Fibroblast of the aortic adventitia (primary cell): ENCODE measurements at places on chromosomes 4 and X. TPM values are rescaled to one million over a fixed set of nuclear protein-coding genes. Genes with fewer than 3 reads are reported as not detected.

The SSX2 gene
- total RNA-seq, result not detected in 2 replicates

The MAPK10 gene
- total RNA-seq, result 48.2 and 69.6 TPM in 2 replicates

The NSG1 gene
- total RNA-seq, result 0.09 and 2.7 TPM in 2 replicates

The ANOS1 gene
- 4.9 and 7.5 TPM in 2 replicates for total RNA-seq

The ATP1B4 gene
- total RNA-seq, result not detected in 2 replicates

The TCEAL5 gene
- total RNA-seq, result not detected in 2 replicates

The KLF8 gene
- 0.90 and 1.8 TPM in 2 replicates for total RNA-seq

GRCh38 chr4:22857411-22857810, 164.7 kb downstream of the GBA3 start:
- no peak for DNase-seq

DNA sequence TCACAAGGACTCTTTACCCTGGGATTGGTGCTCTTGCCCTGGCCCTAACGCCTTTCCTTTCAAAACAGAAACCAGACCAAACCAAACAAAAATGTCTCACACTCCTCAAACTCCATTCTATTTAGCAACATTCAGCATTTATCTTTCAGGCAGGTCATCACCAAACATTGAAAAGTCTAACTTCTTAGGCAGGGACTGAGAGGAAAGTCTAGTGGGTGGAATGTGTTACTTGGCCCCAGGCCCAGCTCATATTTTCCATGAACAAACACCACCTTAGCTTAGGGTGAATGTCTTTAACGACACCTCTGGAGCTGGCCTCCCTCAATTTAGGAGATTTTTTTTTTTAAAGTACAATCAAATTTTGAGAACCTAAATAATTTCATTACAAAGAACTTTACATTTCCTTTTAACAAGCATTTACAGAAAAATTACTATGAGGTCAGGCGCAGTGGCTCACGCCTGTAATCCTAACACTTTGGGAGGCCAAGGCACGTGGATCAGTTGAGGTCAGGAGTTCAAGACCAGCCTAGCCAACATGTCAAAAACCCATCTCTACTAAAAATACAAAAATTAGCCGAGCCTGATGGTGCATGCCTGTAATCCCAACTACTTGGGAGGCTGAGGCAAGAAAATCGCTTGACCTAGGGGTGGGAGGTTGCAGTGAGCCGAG, 10.2 kb upstream of the N4BP2 start:
- peak; percentile 77 for DNase-seq

DNA sequence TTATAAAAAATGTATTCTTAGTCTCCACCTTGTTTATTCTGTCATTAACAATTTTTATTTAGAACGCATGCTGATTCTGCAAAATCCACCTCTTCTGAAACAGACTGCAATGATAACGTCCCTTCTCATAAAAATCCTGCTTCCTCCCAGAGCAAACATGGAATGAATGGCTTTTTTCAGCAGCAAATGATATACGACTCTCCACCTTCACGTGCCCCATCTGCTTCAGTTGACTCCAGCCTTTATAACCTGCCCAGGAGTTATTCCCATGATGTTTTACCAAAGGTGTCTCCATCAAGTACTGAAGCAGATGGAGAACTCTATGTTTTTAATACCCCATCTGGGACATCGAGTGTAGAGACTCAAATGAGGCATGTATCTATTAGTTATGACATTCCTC, 75.6 kb upstream of the SMARCA5 start:
- DNase-seq, result no peak

DNA sequence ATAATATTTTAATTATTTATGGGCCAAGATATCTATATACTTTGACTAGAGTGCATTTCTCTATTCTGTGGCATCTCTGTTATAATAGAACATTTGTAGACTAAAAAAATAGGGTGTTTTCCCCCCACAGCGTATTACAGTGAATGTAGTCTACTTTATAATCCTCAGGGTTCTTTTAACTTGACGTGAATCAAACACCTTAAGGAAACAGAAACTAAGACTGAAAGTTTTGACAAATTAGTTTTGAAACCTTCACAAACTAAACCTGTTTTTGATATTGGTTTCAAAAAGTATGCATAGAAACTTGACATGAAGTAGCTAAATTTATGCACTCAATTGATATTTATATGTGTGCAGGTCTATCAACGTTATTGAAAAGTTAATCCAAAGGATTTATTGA, 1963.1 kb upstream of the TENM3 start:
- DNase-seq, result no peak

- DNase-seq, result peak; percentile 89
These were observed 85.2 kb upstream of the LNX1 start for GRCh38 chr4:53676402-53676871.

- DNase-seq, result no peak
These were observed 46.8 kb downstream of the HTRA3 start for GRCh38 chr4:8316251-8316771.

DNA sequence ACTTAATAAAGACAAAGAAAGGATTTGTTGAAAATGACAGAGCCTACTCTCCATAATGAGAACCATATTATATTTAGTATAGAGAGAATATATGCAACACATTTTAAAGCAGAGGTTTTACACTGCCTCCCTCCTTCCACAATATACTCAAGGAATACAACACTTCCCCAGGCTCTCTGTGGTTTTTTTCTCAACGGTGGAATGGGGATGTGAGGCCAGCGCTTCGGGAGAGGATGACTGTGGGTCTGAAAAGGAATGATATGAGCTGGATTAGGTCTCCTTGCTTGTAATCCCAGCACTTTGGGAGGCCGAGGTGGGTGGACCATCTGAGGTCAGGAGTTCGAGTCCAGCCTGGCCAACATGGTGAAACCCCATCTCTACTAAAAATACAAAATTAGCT, 348.7 kb upstream of the KLF3 start:
- no peak for DNase-seq

DNA sequence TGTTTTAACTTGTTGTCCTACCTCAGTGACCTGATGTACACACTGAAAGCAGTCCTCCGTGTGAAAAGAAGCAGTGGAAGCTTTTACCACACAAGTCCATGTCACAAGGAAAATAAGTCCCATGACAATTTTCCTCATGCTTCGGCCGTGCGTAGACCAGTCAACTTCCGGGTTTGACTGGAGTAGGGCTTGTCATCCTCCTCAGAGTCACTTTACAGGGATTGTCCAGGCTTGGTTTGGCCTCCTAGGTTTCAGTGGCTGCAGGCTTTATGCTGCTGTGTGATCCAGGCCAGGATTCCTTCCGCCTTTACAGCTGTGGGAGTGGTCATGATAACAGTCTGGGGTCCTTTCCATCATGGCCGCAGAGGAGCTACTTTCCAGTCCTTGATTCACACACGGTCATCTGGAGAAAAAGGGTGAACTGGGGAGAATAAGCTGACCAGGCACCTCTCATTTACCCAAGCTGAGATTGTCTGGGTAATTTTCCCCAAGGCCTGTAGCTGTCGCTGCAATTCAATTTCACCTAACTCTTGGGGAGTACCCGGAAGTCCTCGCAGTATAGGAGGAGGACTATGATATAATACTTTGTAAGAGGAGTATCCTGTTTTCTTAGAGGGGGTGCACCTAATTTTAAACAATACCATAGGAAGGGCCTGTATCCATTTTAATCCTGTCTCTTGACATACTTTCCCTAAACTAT, 206.1 kb upstream of the KLF8 start:
- DNase-seq, result no peak

GRCh38 chr4:95155759-95156451, 392.9 kb downstream of the UNC5C start:
- peak; percentile 42 for DNase-seq

- no peak for DNase-seq
These were observed 381 bp downstream of the PHEX start for GRCh38 chrX:22032506-22032905.

GRCh38 chrX:130829526-130830515, 73.2 kb downstream of the ENOX2 start:
- DNase-seq, result no peak

GRCh38 chr4:71466775-71467174, 128.0 kb downstream of the SLC4A4 start:
- DNase-seq, result no peak

GRCh38 chrX:140701480-140701879, 8.1 kb upstream of the LINC00632 start:
- DNase-seq, result peak; percentile 26

DNA sequence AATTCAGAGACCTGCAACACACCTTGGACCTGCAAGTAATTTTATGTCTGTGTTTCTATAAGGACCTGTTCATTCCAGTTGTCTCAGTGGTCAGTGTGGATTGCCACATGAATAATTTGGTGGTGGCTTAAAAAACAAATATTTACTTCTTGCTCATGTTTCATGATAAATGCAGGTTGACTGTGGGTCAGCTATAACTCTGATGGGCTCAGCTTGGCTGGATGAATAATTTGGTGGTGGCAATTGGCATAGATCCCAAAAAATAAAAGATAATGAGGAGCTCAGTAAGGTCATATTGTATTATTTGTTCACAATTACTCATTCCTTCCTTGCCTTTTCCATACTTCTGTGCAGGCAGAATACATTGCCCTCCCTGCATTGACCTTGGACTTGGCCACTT, 18.9 kb upstream of the SCRG1 start:
- DNase-seq, result no peak

DNA sequence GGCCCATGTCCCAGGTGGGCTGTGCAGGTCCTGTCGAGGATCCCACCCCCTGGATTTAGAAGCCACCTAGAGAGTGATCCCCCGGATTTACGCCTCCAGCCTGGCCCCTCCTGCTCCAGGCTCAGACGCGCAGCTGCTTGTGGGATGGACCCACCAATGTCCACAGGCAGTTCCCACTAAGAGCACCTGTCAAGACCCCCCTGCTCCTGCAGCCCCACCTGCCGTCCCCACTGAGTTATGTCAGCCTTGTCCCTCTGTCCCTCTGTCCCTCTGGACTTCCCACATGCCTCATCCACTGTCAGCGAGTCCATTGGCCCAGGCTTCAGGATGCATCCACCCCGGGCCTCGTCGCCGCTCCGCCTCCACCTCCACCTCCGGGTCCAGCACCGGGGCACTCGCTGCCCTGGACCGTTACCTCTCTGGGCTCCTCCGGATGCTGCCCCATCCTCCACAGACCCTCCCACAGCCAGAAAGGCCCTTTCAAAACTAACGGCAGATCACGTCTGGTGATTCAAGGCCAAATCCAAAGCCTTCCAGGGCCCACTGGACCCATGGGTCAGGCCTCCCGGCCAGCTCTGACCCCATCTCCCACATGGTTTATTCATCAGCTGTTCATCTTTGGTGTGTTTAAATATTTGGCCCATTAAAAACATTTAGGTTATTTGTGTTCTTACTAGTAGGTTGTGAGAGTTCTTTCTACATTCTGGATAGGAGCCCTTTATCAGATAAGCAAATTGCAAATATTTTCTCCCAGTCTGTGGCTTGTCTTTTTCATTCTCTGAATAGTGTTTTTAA, 28.3 kb downstream of the HTRA3 start:
- peak; percentile 32 for DNase-seq
